ENCODE measurements at places on chromosomes 7 and 10.

DNA sequence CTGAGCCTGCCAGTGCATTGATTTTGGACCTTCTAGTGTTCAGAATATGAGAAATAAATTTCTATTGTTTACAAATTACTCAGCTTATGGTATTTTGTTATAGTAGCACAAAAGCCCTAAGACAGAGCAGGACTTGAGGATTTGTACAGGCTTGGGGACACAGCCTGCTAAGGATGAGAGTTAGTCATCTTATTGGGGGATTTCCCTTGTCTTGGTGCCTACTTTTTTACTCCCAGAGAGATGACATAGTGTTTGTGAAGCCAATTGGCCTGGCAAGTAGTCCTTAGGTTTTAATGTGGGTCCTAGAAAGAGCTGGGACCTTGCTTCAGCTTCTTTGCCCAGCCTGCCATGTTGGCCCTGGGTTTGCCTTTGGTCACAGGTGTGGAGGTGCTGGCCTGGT lies 364.0 kb downstream of the REEP3 start:
- DNase-seq = no peak

DNA sequence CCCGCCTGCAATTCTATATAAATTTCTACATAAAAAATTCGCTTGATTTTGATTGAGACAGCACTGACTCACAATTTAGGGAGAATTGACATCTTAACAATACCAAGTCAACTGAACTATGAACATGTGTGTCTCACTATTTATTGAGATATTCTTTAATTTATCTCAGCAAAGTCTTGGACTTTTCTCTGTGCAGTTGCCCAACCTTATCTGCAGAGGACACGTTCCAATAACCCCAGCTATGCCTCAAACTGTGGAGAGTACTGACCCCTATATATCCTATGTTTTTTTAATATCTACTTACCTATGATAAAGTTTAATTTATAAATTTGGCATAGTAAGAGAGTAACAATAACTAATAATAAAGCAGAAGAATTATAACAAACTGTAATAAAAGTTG lies 69.4 kb upstream of the PIP4K2A start:
- DNase-seq = no peak

DNA sequence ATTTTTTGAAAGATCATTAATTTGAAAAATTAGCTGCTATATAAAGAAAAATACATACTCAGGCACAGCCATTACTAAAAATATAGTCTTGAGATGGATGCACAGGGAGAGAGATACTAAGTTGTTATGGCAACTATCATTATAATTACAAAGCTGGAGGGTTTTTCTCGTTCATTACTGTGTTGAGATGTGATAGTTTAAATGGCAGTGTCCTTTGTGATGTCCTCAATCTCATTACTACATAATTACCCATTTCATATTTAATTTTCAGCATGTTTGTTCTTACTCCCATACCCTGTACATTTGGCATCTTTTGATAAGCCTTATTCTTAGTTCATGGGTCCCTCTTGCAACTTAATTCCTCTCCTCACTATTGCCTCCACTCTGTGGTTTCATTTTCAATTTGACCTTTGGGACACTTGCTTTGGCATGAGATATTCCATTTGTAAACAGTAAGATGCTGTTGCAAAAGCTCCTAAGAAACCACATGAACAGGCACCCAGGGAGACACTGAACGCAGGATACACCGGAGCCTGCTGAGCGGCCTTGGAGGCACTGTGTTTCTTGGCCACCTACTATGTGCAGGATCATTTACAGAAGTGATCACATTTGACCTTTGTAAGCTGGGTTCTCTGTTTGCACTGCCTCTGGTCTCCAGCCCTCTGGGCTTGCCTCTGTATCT lies 4.8 kb upstream of the CPXM2 start:
- DNase-seq = no peak

- no peak for DNase-seq
Observed at GRCh38 chr7:69981646-69982045, 383.4 kb downstream of the AUTS2 start.

- no peak for DNase-seq
Observed at GRCh38 chr7:115654384-115655214, 376.0 kb downstream of the TFEC start.

Measured in islet precursor cell (in vitro differentiated cells).